ENCODE measurements at places on chromosomes 5 and 9.

GRCh38 chr9:21320465-21320864, 14.7 kb downstream of the KLHL9 start:
- no peak for DNase-seq

DNA sequence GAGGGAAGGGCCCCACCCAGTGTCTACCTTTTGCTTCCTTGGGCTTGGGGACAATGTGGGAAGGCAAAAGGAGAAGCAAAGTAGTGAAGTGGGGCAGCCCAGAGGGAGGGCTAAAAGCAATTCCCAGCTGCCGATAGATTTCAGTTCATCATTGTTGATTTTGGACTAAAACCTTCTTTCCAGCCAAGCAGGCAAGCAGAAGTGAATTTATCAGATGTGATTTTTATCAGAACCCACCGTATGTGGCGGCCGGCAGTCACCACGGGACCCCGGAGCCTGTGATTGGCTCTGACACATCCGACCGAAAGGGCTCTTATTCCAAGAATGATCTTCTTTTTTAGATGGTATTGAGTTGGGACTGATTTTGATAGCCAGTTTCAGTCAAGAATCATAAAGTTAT, 559.9 kb downstream of the PSAT1 start:
- DNase-seq, result no peak

GRCh38 chr9:107784235-107784958, 294.8 kb upstream of the KLF4 start:
- DNase-seq, result peak; percentile 17

DNA sequence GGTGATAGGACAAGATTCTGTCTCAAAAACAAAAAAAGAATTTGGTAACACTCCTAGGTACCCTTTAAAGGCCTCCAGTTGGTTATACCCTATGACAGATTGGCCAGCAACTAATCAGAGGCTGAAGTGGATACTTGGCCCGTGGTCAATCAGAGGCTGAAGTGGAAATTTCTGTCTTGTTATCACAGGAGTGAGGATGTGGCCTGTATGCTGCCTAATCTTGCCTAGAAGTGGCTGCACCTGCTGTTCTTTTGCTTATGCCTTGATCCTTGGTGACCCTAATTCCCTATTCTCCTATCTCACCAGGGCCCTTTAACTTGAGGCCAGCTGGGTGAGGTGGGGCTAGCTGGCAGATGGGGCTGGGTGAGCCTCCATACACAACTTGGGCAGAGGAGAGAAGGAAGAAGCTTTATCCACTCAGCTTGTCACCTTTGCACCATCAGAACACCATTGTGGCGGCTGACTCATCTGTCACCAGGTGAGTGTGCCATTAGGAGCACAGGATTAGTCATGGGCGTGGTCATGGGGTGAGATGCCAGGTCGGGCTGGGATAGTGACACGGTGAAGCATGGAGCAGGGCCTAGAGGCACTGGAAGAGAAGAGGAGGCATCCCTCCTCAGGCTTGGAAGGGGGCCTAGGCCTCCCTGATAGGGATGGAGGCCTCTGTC, 41.5 kb downstream of the SAR1B start:
- DNase-seq, result no peak

GRCh38 chr5:10586008-10586407, 22.1 kb downstream of the ANKRD33B start:
- no peak for DNase-seq
